Stimulated activated CD8-positive, alpha-beta memory T cell treated with anti-CD3 and anti-CD28 coated beads, Interleukin-7, amount 100 ng/mL, for 4 hours (primary cell): ENCODE measurements at places on chromosomes 2 and 18.

DNA sequence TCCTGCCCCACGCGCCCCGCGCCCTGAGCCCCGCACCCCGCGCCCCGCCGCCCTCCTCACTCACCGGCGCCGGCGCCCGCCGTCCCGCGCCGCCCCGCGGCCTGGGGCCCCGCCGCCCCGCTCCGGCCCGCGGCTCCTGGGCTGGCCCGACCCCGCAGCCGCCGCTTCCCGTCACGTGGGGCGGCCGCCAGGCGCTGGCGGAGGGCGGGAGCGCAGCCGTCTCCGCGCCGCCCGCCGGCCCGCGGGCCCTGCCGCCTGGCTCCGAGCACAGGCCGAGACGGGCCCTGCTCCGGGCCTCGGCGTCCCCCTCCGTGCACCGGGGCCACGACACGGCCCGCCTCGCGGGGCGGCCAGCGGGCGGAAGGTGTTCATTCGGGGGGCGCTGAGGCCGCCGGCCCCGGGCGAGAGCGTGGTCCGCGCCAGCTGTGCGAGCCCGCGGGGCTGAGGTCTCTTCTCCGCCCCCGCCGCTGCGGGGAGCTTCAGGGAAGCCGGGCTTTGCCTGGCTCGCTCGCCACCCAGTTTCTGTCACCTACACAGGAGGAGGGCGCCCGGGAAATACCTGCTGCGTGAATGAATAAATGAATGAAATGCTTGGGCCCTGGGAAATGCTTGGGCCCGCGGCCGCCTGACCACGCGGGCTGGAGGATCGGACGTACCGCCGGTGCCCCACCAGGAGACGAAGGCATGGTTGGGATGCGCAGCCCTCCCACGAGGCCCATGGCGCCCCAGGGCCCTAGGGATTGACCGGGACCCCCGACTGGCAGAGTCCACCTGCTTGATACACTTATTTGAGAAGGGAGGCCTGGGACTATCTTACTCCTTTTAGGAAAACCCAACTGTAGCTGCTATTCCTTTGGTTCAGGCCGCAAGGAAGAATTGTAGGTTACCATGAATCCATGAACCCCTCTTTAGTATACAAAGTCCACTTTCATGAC, at the start of gene TGFBRAP1:
Gene TGFBRAP1, minus strand, starts transcription at position 175 of the 935 bp plus-strand sequence. CDS start 21,434 bp downstream, outside the sequence.
- DNase-seq = peak; percentile 5

GRCh38 chr18:9419956-9420631, 55.2 kb upstream of the RALBP1 start:
- no peak for DNase-seq

DNA sequence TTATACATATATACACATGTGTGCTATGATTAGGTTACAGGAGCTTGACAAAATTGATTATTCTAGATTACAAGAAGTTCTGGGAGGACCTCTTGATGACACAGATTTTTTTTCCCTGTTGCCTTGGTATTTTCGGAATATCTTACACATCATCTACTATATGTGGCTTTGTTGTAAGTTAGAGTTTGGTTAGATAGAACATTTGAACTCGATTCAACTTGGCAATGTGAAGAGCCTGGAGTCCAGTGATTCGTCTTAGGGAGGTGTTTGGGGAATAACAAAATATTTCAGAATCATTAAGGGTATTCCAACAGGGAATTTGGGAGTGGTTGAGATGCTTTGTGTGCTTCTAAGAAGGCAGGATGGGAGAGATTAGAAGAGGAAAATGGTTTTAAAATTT, 39.3 kb upstream of the EFEMP1 start:
- DNase-seq = no peak

GRCh38 chr2:128613351-128613750, 294.7 kb upstream of the HS6ST1 start:
- DNase-seq = no peak

GRCh38 chr2:149371476-149371875, 41.1 kb downstream of the LYPD6 start:
- DNase-seq = no peak

DNA sequence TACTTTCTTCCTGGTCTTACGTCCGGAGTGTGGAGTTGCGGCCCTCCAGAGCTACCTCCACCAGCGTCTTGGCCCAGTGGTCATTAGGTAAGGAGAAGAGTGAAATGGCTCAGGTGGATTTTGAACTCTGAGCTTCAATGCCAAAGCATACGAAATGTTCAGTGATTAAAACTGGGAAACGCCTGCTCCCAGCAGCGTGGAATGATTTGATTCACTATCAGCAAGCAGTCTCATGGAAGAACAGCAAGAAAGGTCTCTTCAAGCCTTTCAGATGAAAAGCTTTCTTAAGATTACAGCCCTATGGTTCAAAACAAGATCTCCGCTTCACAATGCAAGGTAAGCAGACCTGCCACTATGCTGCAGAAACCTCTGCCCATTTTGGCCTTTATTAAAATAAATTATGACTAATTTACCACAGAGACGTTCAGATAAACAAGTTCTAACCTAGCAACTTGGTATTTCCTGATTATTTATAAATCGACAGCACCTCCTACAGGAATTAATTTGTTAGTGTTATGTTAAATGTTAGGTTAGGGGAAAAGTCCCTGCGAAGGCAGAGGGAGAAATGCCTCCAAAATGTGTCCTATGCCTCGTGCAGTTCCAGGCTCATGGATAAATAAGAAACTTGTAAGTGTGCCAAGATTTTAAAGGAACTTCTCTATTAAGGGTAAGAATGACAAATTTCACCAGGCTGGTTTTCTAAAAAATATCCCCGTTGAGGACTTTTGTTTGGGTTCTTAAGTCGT, 10.1 kb downstream of the SP9 start:
- no peak for DNase-seq
